Activated naive CD4-positive, alpha-beta T cell (primary cell): ENCODE measurements at places on chromosomes 6 and 20.

DNA sequence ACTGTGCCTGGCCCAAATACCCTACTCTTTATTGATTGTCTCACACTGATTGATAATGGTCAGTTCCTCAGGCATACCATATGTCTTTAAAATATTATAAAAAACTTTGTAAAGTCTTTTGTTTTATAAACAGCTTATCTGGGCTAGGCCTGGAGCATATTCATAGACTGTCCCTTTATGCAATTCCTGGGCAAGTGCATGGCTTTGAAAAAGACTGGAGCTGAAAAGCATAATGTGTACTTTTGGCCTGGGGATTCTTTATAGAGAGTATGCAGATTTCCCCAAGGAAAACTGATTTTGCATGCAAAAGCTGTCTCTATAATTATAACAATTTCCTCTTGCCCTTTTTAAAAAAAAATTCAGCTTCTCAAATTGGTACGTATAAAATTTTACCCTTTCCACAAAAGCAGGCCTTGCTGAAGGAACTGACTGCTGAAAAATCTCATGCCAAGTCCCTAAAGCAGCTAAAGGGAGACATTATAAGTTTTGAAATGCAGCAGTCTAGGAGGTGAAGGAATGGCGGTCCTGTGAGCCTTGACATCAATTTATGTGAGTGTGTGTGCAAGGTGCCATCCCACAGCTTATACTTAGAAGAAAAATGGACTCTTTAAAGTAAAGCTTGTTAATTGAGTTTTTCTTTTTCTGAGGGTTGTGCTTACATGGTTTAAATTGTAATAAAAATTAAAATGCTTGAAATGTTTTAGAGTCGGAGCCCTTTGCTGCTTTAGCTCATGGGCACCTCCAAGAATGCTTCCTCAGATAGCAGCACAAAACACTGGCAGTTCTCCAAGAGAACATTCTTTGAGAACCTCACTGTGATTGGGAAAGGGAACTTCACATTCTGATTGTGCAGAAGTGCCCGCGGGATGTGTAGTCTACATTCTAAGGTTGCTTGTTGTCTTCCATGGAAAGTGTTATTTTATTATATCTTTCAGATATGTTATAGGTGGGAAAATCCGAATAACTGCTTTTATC lies 43.9 kb downstream of the PLCB4 start:
- no peak for DNase-seq

- DNase-seq: no peak
Measured at GRCh38 chr6:51415501-51415900, 596.8 kb downstream of the TFAP2B start.

- no peak for DNase-seq
Measured at GRCh38 chr20:33789858-33790182, 21.3 kb upstream of the CHMP4B start.

GRCh38 chr6:16723826-16724225 lies 37.4 kb downstream of the ATXN1 start:
- no peak for DNase-seq

DNA sequence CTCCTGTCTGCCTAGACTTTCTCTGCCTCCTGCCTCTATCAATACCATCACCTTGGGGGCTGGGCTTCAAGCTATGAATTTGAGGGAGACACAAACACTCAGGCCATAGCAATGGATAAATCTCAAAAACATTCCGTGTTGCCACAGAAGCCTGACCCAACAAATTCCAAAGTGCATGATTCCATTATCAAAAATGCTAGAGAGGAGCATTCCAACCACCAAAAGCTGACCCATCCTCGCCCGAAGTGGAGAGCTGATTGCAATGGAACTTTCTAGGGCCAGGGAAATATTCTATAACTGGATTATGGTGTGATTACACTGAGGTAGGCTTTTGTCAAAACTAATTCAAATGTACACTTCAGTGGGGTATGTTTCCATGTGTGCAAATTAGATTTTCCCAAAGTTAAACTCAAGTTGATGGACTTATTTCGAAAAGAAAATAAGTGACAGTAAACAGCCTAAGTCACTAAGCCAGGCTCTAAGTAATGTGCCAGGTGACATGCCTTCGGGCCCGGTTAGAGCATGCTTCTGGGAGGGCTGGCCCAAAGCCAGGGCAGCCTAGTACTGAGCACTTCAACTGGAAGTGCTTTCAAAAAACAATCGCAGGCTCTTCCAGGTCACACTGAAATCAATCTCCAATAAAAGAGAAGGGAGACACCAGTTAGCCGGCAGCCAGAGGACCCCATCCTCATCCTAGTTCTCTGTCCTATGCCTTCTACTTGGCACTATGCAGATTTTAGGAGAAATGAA lies 142.3 kb downstream of the TBXT start:
- DNase-seq: no peak

- DNase-seq: no peak
Measured at GRCh38 chr6:152246554-152247337, 390.4 kb downstream of the SYNE1 start.

GRCh38 chr20:6026051-6026450 lies 27.8 kb downstream of the LRRN4 start:
- no peak for DNase-seq

- DNase-seq: no peak
Measured at GRCh38 chr20:19368351-19368750, 155.9 kb downstream of the SLC24A3 start.

DNA sequence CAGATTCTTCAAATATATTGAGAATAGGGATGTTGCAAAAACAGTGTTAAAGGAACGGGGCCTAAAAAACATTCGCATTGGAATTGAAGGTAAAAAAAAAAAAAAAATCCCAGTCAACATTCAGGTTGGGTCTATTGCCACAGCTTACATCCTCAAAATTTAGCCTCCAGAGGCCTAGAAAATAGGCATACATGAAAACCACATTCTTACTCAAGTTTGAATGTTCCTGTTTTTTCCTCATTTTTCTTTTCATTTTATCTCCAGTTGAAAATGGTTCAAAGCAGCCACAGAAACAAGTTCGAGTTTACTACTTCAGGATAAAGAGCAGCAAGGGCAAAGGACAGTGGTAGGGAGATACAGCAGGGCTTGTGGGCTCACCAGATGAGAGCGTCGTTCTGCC lies 41.9 kb downstream of the KCTD20 start:
- no peak for DNase-seq
